ENCODE measurements at places on chromosomes 2 and 18.

DNA sequence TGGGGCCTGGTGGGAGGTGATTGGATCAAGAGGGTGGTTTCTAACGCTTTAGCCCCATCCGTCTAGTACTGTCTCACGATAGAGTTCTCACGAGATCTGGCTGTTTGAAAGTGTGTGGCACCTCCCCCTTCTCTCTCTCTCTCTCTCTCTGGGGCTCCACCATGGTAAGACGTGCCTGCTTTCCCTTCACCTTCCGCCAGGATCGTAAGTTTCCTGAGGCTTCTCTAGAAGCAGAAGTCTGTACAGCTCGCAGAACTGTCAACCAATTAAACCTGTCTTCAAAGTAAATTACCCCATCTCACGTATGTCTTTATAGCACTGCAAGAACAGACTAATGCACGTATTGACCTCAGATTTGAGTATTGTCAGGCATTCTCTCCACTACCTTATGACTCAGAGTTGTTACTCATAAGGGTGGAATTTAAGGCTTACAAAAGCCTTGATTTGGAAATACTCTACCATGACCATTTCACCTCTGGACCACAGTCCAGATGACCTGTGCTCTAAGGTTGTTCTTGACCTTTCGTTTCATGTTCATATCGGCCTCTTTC, 99.5 kb upstream of the AGAP1 start:
- no peak for DNase-seq

DNA sequence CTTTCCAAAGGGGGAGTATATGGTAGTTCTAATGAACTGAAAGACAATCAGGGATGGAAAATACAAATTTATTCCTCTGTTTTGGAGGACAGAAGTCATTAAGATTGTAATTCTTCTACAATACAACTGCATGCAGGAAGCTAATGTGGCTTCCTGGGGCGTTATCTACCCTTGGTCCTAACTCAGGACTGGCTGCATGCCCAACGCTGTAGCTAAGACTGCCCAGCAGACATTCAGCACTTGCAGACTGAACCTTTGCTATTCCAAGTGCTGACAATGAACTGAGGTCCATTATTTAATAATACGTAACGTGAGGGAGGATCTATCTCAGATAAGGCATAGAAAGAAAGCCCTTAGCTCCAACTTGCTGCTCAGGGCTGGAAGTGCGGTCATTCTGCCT, 53.2 kb downstream of the ZAP70 start:
- no peak for DNase-seq

- DNase-seq, result no peak
Measured at GRCh38 chr2:71843391-71843850, 304.2 kb downstream of the CYP26B1 start.

DNA sequence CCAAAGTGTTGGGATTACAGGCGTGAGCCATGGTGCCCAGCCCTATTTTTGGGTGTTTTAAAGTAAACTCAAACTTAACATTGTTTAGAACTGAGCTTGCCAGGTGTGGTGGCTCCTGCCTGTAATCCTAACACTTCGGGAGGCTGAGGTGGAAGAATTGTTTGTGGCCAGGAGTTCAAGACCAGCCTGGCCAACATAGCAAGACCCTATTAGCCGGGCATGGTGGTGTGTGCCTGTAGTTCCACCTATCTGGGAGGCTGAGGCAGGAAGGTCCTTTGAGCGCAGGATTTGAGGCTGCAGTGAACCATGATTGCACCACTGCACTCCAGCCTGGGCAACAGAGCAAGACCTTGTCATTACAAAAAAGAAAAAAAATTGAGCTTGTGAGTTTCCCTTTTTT, 17.5 kb downstream of the SFTPB start:
- DNase-seq, result no peak

- DNase-seq, result no peak
Measured at GRCh38 chr2:224517963-224518362, 67.2 kb downstream of the CUL3 start.

DNA sequence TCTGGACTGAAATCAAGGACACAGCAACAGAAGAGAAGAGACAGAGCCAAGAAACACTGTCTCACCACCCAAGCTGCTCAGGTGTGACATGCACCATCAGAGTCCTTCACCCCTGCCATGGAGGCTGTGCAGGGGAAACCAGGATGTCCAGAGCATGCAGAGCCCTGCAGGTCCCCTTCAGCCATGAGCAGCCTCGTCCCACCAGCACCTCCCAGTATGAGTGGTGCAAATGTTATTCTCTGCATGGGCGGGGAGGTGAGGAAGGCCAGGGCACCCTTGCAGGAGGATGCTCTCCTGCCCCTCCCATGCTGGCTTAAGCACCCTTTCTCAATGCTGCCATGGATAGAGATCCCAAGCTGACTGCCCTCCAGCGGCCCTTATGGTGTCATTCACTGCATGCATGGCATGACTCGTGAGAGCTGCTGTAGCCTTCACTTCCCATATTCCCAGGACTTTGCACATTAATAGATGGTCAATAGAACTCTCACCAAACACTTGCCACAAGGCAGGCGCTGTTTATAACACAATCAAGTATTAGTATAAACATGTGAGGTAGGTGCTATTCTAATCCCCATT, 171.0 kb downstream of the ANAPC1 start:
- DNase-seq, result no peak

DNA sequence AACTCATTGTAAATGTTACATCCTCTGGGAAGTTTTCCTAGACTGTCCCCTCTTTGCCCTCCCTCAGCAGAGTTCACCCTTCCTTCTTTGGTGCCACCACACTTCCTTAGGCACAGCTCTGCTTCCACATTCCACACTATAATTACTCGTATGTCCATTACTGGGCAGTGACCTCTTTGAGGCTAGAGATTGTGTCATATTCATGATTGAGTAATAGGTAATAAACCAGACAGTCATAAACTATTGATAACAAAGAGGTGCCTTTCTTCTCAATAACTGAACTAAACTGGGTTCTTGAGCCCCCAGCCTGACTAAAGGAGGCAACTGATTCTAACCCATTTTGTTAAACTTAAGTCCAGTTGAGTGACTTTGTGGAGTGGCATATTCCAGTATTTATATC, 28.3 kb downstream of the MYO3B start:
- no peak for DNase-seq

- DNase-seq, result no peak
Measured at GRCh38 chr2:236217926-236218325, 46.3 kb downstream of the ASB18 start.

- DNase-seq, result peak; percentile 49
Measured at GRCh38 chr2:97714084-97714949, 941 bp downstream of the ZAP70 start.

DNA sequence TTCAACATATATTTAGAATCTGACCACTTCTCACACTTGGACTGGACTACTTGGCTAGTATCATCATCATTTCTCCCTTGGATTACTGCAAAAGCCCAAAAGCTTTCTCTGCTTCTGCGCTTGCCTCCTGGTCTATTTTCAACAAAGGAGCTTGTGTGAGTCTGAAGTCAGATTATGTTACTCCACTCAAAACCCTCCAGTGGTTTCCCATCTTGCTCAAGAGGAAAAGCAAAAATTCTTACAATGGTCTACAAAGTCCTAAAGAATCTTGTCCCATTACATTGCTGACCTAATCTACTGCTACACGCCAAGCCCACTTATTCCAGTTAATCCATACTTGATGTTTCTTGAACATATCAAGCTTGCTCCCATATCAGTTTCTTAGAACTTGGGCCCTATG, 9.6 kb downstream of the PREPL start:
- no peak for DNase-seq

- DNase-seq, result no peak
Measured at GRCh38 chr2:20823917-20824316, 1.0 kb upstream of the LDAH start.

- no peak for DNase-seq
Measured at GRCh38 chr2:27747827-27748352, 23.6 kb upstream of the MRPL33 start.

DNA sequence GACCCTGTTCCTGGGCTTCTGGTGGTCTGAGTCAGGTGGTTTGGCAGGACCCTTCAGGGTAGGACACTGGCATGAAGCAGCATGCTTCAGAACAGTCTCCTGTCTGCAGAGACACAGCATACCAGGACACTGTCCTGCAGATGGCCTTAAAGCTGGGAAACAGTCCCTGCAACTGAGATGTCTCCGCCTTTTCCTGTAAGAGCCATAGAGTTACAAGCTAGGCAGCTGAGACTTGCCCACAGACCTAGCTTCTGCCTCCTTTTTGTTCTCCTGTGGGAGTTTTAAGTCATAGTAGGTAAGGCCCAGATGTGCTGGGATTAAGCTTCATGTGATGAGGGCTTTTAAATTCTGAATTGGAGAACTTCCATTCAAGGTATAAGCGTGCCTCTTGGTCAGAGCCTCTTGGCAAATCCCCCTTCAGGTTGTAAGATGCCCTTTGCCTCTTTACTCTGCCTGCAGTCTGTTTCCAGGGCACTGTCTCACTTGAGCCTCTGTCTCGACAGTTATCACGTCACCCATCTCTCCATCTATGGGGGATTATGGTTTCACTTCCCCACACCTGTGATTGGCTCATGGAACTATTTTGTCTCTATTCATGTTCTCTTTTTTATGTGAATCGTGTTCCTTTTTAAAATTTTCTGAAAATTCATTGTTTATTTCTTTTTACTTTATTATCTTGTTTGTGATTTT, 51.8 kb downstream of the COA5 start:
- no peak for DNase-seq

DNA sequence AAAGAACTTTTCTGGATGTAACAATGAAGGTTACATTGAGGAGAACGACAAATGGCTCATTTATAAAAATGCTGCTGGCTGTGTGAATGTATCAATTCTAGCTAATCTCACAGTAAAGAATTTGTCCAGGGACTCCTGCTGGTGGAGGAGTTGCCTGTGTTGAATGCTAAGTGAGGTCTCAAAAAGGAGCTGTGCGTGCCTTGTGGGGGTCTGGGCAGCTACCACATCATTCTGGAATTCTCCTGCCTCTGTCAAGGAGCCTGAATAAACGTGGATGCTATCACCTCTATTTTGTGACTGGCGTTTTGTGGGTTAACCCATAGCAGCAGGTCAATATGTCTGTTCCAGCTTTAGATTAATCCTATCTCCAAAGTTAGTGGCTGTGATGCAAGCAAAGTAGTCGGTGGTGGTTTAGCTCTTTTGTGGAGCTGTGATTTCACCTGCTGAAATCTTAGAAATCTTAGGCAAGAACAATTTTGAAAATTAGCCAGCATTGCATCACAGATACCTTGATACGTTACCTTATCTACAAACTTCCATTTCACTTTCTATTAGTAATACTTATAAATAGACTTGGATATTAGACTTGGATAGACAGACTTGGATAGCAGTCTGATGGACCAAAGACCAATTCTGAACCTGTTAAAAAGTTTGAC, 96.8 kb downstream of the MTCL1 start:
- no peak for DNase-seq

DNA sequence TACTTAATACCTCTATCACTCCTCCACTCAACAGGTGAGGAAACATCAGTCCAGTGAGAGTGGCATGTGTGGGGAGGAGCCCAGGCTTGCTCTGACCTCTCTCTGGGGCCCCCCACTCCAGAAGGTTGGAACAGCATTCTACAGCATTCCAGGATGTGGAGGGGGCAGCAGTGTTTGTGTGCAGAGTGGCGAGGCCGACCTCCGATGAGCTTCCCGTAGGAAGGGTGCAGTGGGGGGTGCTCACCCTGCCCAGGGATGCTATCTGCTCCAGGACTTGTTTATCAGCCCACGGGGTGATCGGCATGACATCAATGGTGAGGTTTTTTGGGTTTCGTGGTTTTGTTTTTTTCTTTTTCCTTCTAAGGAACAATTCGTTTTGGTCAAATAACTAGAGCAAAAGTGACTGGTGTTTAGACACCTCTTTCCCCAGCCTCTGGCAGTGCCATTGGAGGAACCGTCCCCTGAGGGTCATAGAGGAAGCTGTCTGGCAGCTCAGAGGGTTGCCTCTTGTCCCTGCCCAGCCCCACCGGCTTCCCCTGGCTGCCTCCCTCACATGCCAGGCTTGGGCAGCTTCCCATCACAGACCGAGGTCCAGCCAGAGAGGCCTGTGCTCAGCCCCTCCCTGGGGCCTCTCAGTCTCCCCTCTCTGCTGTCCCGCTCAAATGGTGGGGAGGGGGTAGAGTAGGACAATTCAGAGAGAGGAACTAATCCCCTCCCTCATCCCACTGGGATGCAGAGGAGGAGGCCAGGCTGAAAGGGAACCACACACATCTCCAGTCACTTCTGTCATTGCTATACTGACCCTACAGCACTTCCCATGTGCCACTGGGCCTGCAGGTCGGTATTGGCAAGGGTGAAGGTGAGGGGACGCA, 96.5 kb downstream of the ZFP36L2 start:
- no peak for DNase-seq

- no peak for DNase-seq
Measured at GRCh38 chr2:8563814-8564474, 117.9 kb upstream of the ID2 start.

Measured in T-helper 2 cell (primary cell).